Fibroblast of skin of abdomen (primary cell): ENCODE measurements at places on chromosomes 13 and 19.

DNA sequence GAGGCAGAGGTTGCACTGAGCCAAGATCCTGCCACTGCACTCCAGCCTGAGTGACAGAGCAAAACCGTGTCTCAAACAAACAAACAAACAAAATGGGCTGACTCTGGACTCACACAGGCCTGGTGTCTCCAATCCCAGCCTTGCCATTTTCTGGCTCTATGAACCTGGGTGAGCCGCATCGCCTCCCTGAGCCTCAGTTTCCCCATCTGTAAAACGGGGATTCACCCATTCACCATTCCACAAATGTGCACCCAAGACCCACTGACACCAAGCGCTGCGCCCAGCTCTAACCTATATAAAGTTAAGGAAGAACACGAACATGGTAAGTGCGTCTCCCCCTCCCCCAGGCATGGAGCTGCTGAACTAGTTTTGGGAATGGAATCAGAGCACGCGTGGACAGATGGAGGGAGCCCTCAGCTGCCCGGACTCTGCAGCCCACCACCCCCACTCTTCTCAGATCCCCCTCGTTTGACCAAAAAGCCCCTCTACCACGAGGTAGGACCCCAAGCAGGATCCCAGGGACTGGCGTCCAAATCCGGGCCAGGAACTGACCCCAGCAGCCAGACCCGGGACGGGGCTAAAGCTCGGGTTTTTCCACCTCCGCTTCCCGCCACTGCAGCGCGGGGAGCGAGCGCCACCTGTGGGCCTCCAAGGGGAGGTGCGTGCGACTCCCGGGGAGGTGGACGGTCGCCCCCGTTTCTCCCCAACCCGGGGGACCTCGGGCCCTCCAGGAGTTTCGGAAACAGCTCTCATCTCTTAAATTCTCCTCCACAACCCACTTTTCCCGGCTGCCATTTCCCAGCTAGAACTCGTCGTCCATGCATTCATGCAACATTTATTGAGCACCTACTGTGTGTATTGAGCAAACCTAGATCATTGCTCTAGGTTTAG is 33.0 kb upstream of the ADGRE5 start:
- peak; percentile 42 for DNase-seq

DNA sequence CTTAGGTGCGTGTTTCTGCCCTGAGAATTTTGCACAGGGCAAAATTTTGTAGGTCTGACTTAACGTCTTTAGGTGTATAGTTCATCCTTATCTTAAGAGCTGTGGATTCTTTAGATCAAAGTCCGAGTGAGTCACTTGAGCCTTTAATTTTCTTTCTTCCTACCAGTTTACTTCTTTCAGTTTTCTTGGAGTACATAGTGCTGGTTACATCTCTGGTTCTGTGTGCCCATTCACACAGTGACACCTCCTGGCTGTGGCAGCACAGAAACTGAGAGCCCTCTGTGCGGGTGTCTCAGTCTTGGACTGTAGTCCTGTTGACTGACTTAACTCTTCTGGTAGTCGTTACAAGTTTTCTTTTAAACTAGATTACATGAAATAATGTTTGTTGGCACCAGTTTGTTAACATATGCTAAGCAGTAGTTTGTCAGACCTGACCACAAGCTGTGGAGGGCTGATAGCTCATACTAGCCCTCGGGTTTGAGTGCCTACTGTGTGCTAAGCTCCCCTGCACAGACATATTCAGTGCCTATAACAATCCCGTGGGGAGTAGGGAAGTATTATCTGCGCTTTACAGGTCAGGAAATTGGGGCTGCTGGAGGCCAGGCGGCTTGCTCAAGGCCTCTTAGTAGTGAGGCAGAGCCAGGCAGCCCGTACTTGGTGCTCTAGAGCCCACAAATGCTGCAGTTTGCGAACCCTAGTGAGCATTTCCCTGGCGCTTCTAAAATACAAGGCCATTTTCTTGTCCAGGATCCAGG is 1.6 kb downstream of the GATAD2A start:
- no peak for DNase-seq

DNA sequence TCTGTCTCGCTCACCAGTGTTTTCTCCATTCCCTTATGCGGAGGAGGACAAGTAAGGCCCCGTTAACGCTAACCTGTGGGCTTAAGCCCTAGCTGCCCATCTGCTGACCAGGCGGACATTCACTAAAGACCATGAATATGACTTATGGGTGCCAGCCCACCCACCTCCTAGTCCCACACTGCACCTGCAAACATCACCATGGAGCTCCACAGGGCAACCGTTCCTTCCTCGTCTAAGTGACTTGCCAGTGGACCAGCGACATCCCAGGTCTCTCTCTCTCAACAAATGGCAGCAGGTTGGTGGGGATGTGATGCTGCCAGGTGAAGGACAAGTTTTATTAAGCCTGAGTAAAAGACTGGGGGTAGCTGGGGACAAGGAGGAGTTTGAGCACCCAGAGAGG is 55.2 kb downstream of the CCDC70 start:
- no peak for DNase-seq

- DNase-seq, result no peak
These were observed 121.0 kb downstream of the CRYL1 start for GRCh38 chr13:20404488-20405222.

GRCh38 chr13:39306639-39307589 is 268.7 kb downstream of the NHLRC3 start:
- DNase-seq, result no peak

DNA sequence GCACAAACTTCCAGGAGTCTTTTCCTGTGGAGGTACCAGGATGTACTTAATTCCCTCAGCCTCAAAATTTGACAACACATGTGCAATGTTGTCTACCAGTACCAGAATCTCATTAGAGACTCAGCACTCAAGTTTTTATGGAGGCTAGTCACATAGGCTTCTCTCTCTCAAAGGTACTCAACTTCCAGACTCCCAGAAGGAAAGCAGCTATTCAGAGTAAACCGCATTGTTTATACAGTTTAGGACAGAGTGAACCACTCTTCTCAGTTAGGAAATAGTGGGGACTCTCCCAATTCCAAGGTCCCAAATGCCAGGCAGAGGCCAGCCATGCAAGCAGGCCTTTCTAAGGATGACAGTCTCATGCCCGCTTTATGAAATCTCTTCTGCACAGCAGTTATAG is 8.5 kb upstream of the C1QTNF9B start:
- DNase-seq, result no peak

GRCh38 chr19:35545855-35546381 is 492 bp downstream of the TMEM147 start:
- DNase-seq, result peak; percentile 14

GRCh38 chr13:41837629-41838028 is 123.3 kb downstream of the VWA8 start:
- no peak for DNase-seq

- no peak for DNase-seq
These were observed 58.2 kb downstream of the TSHZ3 start for GRCh38 chr19:31290931-31291590.

- no peak for DNase-seq
These were observed 204.8 kb downstream of the MYO16 start for GRCh38 chr13:108834193-108834592.

GRCh38 chr19:2534423-2535013 is 58.6 kb downstream of the GADD45B start:
- DNase-seq, result no peak

DNA sequence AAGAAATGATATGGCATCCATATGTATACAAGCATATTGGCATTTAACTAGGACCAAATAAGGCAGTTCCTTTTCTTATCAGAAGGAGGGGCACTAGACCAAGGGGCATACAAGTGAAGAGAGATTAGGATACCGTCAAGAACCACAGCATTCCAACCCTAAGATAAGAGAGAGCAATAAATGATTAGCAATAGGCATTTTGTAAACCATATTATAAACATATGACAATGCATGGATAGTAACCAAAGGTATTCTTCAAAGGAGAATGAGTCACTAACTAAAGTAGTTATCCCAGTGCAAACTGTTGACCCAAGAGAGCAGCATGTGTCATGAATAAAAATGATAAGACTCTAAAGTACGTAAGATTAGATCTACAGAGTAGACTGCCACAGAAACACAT is 500.9 kb upstream of the HTR2A start:
- DNase-seq, result peak; percentile 57

- no peak for DNase-seq
These were observed 68.2 kb downstream of the ESD start for GRCh38 chr13:46728777-46729176.

DNA sequence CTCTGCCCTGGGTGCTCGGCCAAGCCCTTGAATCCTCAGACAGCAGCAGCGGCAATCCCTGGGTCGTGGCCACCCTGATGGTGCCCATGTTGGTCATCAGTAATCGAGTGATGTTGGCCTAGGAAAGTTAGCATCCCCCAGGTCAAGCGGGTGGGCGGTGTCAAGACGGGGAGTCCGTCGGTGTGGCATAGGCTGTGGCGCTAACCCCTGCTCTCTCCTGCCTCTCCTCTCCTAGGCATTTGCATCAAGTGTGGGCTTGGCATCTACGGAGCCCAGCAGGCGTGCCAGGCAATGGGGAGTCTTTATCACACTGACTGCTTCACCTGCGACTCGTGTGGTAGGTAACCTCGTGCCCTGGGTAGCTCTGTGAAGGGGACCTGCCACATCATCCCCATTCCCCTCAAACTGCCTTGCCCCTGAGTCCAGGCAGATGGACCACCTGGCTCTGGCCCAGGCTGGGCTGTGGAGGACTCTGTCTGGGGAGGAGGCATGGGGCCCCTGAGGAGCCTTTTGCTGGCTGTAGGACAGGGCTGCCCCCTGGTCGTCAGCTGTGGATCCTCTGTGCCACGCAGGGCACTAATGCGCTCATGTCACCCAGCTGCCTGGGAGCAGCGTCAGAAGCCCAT is 8.7 kb downstream of the WTIP start:
- no peak for DNase-seq

GRCh38 chr19:55656988-55657747 is 2.3 kb downstream of the U2AF2 start:
- no peak for DNase-seq

GRCh38 chr13:110304256-110304655 is 2.7 kb downstream of the COL4A1 start:
- no peak for DNase-seq

DNA sequence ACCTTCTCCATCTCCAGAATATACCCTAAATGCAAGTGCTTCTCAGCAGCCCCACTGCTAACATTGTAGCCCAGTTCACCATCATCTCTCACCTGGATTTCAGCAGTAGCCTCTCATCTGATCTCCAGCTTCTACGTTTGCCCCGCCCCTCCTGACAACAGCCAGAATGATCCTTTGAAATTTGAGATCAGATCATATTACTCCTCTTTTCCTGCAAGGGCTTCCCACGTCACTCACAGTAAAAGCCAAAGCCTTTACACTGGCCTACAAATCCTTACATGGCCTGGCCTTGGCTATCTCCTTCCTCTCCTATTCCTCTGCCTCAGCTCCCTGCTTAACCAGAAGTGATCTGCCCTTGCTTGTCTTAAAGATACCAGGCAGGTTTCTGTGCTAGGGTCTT is 94.3 kb upstream of the NBEA start:
- no peak for DNase-seq

GRCh38 chr19:48443731-48444128 is 2.1 kb upstream of the GRWD1 start:
- DNase-seq, result no peak

GRCh38 chr19:4800591-4801081 is 9.1 kb downstream of the FEM1A start:
- no peak for DNase-seq

DNA sequence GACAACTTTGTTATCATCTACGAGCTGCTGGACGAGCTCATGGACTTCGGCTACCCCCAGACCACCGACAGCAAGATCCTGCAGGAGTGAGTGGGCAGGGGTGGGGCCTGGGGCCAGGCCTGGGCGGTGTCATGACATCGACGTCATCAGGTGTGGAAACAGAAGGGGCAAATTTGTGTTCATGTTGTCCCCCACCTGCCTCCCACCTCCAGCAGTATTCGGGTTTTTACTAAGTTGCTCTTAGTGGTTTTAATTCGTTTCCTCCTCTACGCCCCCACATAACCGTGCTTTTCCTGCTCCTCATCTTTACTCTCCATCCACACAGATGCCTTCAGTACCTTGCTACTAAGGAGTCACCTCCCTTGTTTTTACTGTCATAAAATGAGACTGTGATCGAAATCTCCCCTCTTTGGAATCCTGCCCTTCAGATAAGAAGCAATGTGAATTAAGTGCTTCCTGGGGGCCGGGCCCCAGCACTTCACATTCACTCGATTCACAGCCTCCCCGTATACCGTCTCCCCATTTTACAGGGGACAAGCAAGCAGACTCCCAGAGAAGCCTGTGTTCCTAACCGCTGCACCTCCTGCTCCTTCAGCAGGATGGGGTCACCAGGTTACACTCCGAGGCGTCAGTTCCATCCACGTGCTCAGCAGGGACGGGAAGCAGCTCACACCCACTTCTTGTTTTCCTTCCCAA is 10.5 kb downstream of the AP1M1 start:
- DNase-seq, result no peak

DNA sequence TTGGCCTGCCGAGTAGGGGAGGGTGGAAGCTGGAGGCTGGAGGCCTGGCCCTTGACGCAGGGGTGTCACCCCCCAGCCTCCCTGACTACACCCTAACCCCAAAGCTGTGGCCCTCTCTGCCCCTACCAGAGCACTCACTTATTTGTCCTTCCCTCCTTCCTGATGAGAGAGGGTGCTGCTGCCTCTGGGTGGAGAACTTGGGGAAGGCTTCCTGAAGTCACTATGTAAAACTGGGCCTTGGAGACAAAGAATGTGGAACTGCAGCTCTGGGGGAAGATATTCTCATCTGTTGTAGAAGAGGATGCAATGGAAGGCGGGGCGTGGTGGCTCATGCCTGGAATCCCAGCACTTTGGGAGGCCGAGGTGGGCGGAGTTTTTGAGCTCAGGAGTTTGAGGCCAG is 485.2 kb downstream of the ZNF536 start:
- DNase-seq, result no peak

DNA sequence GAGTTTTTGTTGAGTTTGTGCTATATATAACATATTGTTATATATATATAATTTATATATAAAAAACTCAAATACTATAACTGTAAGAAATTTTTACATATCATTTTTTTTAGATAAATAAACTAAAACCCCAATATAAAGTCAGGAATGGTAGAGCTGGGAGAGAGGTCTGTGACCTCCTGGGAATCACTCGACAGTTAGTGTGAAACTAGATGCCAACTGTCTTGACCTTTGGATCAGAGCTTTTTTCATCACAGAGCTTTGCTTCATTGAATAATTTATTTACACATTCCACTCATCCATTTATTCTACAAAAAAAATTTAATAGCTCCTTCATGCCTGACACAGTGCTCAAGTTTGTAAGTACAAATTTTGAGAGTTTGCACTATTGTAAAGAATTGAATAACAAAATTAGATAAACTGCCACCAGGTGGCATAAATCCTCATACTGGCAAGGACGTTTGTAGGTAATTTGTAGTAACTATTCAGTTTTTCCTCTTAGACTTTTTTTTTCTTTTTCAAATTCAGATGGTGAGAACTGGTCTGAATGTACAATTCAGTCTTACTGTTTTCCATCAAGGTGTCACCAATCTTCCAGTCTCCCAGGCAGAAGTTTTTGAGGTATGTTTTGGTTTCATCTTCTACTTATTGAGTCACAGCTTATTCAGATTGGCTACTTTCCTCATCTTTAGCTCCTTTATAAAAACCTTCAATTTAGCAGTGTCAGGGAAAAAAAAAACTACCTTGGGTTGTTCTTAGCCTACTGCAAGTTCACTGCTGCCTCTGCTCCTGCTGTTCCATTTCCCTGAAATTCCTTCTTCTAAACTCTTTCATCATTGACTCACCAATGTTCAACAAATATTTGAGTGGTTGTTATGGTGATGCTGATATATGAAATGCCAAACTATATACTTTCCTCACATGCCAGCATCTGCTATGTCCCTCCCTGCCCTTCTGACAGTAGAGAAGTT is 28.7 kb downstream of the LACC1 start:
- peak; percentile 72 for DNase-seq

GRCh38 chr13:114067381-114067885 is 65.0 kb downstream of the RASA3 start:
- peak; percentile 83 for DNase-seq

- DNase-seq, result peak; percentile 71
These were observed at the start of the genes PRDX2 and THSD8 for GRCh38 chr19:12801466-12802266. Gene PRDX2, minus strand, starts transcription at chr19:12801800. Its CDS starts 539 bp downstream, at chr19:12801261. Gene THSD8, plus strand, starts transcription at chr19:12802069. Its CDS starts 3 bp downstream, at chr19:12802072.
